Activated naive CD4-positive, alpha-beta T cell treated with Interleukin-2 at 50 U/mL for 16 hours (primary cell): ENCODE measurements at places on chromosomes 2 and 18.
A peak's percentile ranks its signal among the peaks of the same experiment; 100 is the strongest.

DNA sequence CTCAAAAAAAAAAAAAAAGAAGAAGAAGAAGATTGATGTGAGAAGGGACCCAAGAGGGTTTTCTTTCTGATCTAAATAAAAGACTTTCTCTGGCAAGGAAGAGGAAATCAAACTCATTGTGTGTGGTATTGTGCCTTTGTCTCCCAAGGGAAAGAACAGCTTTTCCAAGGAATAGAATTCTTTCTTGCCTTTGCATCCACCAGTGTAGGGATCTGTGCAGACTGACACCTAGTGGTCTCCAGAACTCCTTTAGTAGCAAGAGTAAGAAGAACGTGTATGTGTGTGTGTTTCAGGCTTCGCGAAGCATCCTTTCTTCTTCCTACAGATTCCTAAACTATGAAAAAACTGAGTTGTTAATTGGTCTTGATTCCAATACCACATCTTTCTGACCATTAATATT, 33.5 kb upstream of the CRIM1 start:
- no peak for DNase-seq

GRCh38 chr18:56505293-56505692, 133.1 kb downstream of the TXNL1 start:
- DNase-seq, result no peak

DNA sequence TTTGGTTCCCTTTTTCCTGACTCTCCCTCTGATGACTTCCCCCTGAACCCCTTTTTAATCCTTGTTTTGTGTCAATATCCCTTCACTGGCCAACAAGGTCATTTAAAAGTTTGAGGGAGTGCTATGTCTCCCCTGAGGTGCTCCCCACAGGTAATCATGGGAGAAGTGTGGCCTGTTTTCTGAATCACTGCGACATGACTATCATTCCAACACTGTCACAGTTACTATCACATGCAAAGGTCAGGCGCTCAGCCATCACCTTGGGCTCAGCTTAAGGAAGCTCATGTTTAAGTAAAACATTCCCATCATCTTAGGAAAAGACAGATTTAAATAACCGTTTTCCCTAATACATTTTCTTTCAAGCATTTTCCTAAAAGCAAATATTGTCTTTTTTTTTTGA, 20.9 kb upstream of the ACAA2 start:
- no peak for DNase-seq

DNA sequence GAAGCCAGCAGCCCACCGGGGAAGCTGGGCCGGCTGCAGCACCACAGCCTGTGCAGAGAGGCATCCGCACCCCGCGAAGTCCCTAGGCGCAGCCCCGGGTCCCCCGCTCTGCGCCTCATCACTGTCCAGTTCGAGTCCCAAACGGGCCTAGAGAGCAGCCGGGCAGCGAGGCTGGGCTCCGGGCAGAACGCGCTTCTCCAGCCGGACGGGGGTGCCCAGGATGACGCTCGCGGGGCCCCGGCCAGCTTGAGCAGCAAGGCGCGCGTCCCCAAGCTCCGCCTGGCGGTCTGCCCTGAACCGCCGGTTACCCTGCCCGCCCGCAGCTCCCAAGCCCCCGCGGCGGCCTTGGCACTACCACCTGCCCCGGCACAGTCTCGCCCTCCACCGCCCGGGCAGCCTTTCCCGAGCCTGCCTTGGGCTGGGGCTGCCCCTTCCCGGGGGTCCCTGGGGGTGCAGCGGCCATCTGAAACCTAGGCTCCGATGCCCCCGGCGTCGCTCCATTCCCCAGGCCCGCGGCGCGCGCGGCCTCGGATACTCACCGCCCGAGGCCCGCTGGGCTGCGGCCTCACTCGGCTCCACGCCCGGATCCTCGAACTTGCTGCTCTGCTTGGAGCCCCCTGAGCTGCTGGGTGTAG, 591 bp downstream of the SLC16A14 start:
- peak; percentile 44 for DNase-seq

DNA sequence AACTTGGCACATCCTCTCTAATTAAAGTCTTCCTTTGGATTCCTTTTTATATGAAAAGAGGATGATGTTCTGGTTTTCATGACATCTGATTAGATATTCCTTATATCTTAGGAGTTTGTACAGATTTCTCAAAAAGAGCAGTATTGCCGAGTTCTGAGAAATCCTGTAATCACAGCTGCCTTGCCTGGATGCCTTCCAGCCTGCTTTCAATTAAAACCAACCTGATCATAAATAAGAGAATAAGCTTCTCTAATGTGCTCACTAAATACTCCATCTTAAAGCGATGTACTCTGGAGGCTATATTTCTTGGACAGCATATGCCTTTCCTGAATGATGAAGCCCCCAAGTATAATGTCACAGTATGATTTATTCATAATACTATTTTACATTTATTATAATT, 1203.8 kb upstream of the PIK3C3 start:
- no peak for DNase-seq

GRCh38 chr2:31055938-31056337, 82.3 kb downstream of the GALNT14 start:
- DNase-seq, result no peak

- DNase-seq, result no peak
Measured at GRCh38 chr18:36711813-36712444, 116.9 kb downstream of the TPGS2 start.

DNA sequence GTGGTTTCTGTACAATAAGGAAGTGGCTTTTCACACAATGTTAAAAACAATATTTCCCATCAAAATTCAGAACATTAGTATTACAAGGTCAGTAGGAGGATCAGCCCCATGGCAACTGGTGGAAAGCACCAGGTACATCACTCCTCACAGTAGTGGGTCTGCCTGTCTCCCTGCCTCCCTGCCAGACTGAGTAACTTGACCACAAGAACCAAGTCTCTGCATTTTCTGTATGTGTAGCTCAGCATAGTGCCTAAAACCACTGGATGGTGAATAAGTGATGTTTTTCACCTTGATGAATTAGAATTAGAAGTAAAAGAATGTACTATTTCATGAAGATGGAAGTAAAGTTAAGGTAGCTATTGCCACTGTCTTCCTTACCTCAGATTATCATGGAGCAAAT, 4.1 kb upstream of the WDR7 start:
- peak; percentile 10 for DNase-seq

DNA sequence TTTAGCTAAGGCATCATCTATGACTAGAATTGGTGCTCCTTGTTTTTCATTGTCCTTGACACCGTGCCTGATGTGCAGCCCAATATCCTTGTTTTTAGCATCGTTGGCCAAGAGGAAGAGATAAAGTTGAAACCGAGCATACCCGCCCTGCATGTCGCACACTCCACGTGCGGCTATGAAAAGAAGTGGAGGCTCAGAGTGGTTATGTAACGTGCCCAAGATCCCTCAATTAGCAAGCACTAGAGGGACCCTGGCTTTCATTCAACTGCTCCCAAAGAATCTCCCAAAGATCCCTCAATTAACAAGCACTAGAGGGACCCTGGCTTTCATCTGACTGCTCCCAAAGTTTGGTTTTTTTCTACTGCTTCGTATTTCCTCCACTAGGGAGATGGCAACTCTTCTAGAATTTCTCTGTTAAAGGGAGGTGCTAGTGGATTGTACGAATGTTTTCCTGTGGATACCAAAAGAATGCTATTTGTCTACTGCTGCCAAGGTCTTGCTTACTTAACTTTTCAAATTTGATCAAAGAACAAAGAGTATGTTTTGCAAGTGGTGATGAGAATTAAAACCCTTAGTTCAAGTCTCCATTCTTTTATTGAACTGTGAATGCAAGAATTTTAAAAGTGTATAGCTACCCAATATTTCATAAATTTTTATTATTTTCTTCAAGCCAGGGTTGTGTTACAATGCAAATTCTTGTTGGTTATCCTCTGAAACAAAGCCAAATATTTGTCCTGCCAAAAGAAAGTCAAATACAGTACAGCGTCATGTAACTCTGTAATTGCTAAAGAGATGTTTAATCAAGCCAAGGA, 92.1 kb downstream of the AOX1 start:
- no peak for DNase-seq

GRCh38 chr2:23537991-23538390, 153.0 kb downstream of the KLHL29 start:
- DNase-seq, result no peak

DNA sequence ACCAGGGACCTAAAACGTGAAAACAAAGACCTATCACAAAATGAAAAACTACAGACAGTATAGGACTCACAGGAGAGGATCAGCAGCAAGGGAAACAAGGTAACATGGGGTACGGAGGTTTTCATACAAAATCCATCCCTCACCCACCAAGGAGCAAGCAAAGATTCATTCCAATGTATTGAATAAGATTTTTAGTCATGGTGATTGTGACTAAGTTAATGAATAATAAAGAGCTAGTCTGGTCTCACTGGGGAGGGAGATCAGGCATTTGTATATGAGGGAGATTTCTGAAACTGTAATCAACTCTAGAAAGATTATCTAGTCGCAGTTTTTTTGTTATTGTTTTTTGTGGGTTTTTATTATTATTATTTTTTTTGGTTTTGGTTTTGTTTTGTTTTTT, 336.5 kb upstream of the MMADHC start:
- DNase-seq, result no peak

DNA sequence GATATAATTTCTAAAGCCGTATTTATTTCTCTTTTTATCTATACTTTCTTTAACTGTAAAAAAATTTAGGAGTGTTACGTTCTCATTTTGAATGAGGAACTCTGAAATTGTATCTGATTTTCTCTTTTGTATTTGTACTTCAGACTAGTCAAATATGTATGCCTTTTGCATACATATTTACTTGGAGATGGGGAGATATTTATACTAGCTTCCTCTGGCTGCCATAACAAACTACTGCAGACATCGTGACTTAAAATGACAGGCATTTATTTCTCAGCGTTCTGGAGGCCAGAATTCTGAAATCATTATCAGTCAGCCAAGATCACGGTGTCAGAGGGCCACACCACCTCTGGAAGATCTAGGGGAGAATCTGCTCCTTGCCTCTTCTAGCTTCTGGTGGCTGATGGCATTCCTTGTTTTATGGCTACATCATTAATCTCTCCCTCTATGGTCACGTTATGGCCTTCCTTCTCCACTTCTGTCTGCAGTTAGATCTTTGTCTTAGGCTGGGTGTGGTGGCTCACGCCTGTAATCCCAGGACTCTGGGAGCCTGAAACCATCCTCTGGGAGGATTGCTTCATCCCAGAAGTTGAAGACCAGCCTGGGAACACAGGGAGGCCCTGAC, 8.2 kb downstream of the LCLAT1 start:
- no peak for DNase-seq

GRCh38 chr2:24969784-24970183, 2.0 kb downstream of the DNAJC27 start:
- DNase-seq, result no peak

GRCh38 chr18:7789856-7790552, 222.9 kb downstream of the PTPRM start:
- DNase-seq, result no peak

DNA sequence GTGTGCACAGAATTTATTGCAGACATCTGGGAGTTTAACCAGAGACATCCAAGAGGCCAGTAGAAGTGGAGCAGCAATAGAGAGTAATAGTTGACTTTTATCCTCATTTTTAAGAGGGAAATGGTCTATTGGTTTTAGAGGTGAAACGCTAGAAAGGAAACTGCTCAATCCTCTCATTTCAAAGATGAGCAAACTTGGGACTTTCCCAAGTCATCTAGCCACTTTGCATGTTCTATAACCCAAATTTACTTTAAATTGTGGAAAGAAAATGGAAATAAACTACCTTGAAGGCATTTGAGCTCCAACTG, 601.7 kb downstream of the ARHGAP15 start:
- DNase-seq, result no peak

DNA sequence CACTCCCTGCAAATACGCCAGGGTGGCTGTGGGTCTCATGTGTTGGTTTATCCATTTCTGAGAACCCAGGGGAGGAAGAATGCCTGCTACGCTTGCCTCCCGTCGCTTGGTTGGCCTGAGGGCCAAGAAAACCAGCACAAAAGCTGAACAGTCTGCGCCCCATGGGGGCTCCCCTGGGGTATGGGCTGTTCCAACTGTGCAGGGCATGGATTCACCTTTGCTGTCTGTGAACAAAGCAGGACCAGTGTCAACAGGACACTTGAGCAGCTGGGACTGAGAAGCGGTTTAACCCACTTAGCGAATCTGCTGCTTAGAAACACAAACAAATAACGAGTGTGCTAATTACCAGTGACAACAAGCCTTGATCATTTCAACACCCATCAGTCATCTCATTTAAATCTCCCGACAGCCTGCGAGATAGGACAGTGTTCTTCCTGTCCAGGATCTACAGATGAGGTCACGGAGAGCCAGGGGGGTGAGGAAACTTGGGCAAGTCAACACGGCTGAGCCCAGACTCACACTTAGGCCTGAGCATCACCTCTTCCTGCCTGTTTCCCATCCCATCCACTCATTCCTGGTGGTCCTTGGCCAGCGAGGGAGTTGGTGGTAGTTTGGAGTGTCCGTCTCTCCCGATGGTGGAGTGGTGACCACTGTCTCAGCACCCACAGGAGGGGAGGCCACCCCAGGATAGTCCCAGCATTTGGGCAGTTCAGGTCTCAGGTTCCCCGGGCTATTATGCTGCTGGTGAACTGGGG, 111.6 kb upstream of the HAAO start:
- no peak for DNase-seq
